ENCODE measurements at places on chromosomes 12 and 14.
A peak's percentile ranks its signal among the peaks of the same experiment; 100 is the strongest.

DNA sequence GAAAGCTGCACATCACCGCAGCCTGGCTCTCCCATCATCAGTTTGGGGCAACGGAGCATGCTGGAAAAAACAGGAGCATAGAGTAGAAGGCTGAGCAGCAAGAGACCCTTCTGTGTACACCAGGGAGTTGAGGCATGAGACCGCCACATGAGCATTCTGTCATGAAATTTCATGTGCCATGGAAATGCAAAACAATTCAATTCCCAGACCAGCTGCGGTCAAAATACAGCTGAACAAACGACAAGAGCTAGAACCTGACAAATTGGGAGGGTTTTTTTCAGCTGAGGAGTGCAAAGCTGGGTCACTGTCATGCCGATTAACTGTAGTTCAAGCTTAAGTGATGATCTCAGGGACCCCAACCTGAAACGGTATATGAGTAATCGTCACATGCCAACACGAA, 37.1 kb downstream of the TMEM30B start:
- no peak for DNase-seq

DNA sequence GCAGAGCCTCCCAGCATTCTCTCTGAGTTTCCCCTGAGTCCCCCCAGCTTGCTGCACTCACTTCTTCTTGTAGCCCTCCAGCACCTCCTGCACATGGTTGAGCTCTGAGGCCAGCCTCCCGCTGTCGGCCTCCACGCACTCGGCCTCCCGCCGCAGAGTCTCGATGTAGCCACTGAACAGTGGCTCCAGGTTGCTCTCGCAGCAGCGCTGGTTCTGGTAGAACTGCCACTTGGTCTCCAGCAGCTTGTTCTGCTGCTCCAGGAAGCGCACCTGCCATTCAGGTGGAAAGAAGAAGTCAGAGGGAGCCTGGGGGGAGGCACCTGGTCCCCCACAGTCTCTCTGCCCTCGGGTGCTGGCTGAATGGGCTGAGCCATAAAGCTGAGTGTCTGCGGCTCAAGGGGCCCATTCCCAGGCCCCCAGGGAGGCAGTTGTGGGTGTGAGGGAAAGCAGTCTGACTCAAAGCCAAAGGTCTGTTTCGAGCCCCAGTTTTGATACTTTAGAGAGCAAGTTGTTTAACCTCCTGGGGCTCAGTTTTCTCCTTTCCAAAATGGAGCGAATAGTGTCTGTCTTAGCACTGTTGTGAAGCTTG, 2.3 kb downstream of the KRT85 start:
- DNase-seq, result no peak

GRCh38 chr12:102879144-102879763, 37.8 kb downstream of the PAH start:
- peak; percentile 35 for DNase-seq

GRCh38 chr12:6613015-6613775, 6.0 kb upstream of the CHD4 start:
- DNase-seq, result no peak

- peak; percentile 17 for DNase-seq
Observed at GRCh38 chr14:71358209-71358931, 451.1 kb downstream of the PCNX1 start.

DNA sequence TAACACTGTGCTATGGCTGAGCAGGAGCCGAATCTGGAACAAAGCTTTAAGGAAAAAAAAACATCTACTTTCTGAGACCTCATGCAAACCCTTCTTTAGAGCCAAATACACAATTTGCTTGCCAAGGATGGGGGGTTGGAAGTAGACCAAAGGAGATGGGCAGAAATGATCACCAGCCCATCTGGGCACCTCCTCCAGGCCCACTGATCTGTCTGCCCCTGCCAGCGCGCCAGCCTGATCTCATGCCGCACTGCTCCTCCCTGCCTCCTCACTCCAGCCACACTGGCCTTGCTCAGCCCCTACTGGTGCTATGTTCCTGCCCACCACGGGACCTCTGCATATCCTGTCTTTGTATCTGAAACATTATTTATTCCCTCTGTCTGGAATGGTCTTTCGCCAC, 24.8 kb upstream of the RAB35 start:
- no peak for DNase-seq

DNA sequence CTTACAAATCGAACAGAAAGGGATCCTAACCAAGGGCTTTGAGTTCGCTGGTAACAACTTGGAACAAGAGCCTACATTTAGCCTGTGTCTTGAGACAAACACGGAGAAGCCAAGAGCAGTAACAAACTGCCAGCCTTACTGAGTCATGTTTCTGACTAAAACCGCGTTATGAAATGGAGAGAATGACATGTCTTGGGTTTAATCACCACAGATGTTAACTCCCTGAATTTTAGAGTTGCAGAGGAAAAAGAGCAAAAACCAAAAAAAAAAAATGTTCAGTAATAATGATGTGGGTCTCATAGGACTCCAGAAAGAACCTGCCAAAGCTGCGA, 1.0 kb downstream of the BLTP3B start:
- DNase-seq, result peak; percentile 69

GRCh38 chr14:105477660-105478397, 3.2 kb downstream of the CRIP2 start:
- no peak for DNase-seq

DNA sequence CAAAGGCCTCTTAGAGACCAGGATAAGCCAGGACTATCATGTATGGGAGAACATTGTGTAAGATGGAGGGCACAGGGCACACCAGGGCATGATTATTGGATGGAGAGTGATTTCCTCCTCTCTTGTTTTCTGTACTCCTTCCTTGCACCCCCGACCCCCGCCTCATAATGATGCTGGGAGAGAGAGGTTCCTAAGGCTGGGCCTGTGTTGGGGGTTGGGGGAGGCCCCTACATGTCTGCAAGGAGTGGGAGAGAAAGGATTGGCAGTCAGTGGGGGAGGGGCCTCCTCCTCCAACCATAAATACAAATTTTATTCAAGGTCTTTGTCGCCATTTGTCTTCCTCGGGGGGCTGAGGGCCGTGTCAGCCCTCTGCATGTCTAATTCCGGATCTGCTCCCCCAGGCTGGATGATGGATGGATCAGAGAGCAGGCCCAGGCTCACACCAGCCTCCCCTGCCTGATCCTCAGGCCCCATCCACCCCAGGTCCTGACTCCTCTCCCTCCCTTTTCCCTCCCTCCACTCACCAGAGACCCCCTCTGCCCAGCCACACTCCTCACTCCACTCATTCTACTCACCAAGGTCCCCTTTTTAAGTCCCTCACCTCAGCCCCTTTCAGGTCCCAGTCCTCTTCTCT, 2.0 kb upstream of the C1QL4 start:
- DNase-seq, result no peak

- DNase-seq, result no peak
Observed at GRCh38 chr12:87155621-87156020, 873.6 kb downstream of the C12orf50 start.

GRCh38 chr14:63404906-63405305, 86.2 kb upstream of the GPHB5 start:
- DNase-seq, result no peak

- DNase-seq, result no peak
Observed at GRCh38 chr12:40261937-40262336, 37.1 kb downstream of the LRRK2 start.

DNA sequence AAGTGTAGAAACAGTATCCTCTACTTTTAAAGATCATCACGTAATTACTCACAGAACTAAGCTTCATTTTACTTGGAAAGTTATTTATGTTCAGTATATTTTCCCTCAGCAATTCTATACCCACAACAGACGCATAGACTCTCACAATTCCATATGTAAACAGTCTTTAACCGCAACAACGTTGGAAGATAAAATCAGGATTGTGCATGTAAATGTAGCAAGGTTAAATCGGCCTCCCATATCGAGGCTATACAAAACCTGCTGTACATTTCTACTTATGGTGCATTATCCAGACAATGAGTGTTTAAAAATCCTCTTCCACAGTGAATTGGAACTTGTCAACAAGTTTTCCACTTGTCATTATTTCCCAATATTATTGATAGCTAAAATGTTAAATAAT, 581.1 kb downstream of the SLC16A7 start:
- no peak for DNase-seq

DNA sequence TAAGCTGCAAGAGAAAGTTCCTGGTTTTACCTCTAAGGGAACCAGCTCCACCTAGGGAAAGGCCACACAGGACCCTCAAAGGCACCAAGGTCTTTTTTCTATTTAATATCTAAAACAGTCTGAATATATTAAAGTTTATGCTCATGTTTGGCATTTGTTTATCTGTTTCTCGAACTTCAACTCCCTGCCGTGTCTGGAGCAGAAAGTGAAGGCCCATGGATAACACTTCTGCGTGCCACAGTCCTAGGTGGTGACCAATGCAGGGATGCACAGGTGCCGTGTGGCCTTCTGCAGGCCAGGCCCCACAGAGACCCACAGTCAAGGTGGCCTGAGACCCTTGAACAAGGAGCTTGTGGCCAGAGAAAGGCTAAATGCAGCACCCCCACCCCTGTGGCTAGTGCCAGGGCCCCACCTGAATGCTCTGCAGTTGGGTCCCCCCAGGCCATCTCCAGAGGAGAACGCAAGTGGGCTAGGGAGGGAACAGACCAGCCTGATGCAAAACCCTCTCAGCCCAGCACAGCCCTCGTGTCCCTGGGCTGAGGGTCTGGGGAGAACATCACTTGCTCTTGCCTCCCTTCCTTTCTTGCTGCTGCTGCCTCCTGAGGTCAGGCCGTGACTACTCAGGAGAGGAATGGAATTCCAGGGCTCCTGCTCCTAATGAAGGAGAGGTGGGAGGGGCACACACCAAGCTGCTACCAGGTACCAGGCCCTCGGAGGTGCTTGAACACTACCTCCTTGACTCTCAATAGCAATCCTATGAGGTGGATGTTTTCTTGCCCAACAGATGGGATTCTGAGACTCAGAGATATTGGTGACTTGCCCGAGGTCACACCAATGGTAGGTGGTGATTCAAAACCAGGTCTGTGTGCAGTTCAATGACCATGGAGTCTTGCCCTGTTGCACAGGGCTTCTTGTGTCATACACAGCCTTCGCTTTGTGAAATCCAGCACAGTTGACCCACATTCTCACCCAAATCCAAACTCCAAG, 45.4 kb downstream of the PSMA6 start:
- DNase-seq, result no peak

DNA sequence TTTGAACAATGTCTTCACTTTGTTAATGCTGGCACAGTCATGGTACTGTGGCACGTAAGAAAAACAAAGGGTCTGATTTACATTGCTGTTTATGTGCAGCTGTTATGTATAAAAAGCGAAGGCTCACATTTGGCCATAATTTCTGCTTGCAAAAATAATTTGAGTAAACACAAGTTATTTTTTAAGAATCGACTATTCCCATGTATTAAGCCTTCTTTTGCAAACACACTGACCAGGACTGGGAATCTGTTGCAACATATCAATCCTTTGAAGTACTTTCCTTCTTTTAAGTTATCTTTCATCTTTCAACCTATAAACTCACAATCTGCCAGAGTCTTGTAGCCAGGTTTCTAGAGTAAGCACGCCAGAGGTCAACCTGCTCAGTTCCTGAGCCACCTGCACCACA, 145.4 kb upstream of the BMP4 start:
- DNase-seq, result no peak

DNA sequence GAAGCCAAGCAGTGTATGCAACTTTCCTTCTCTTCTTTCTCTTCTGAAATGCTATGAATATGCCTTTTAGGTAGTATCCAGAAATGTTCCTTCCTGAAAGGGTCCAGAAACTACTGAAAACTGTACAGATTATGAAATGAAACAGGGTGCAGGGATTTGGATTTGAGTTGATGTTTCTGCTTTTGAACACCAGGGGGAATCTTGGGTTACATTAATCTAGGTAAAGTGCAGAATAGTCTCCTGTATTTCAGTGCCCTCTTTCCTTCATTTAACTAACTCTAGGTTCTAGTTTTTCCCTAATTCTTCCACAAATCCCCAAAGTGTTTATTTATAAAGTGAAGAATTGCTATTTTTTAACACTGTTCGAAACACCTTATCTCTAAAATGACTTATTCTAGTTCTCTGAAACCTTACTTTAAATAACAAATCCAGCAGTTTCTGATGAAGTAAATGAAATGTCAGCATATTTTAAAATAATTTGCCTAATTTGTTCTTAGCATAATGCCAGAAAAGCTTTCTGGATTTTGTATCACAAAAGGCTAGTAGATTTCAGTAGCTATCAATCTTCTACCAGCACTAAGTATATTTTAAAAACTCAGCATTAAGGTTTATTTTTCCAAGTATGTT, 111.9 kb downstream of the LRRK2 start:
- no peak for DNase-seq

DNA sequence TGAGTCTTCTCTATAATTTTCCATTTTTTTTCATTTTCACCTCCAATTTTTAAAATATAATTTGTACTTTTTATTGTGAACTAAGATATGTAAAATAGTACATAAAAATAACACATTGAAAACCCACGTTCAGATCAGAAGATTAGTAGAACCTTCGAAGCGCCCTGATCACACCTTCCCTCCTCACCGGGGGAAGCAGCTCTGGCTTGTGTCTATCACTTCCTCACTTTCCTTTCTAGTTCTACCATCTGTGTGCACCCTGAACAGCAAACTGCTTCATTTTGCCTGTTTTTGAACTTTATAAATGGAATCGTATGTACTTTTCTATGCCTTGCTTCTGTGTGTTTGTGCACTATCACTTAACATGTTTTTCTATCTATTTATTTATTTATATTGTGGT, 11.8 kb upstream of the CD27 start:
- no peak for DNase-seq

DNA sequence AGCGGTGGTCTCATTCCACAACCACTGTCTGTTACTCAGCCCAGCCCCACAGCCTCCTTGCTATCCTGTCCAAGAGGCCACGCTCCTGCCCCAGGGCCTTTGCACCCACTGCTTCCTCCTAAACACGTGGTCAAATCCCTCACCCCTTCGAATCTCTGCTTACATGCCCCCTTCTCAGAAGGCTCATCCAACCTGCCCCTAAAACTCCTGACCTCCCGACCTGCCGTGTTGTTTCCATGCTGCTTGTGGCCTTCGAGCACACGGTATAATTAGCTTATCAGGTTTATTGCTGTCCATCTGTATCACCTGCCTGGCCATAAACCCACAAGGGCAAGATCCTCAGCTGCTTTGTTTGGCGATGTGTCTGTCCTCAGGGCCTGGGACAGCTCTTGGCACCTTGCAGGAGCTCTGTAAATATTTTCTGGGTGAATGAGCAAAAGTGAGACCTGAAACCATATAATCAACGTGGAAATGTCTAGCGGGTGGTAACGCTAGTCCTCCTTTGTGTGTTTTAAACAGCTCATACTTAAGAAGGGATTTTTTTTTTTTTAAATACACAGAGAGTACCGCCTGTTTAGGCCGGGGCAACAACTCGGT, 36.0 kb downstream of the SCARB1 start:
- DNase-seq, result no peak
